ENCODE measurements at places on chromosomes 11 and 22.

DNA sequence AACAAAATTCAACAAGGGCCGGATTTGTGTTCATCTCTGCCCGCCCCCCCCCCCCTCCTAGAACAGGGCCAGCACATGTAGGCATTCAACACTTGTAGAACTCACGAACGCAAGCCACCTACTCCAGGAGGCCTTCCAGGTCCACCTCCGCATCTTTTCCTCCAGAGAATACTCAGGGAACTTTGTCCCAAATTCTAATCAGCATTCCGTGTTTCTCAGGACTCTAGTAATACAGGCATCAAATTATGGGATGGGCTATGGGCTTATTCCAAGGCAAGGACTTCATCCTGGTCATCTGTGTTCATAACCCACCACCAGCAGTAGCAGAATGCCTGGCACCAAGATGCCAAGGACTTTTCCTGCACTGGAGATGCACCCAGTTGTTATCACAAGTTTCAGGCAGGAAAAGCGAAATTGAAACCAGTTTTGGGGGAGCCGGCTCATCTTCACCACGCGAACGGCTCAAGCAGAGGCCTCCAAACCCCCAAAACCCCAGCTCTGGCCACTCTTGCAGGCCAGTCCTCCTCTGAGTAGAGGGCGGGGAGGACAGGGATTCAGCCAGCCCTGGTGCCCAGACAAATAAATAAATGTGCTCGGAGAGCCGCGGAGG, 462 bp downstream of the UBE2L6 start:
- no peak for DNase-seq

DNA sequence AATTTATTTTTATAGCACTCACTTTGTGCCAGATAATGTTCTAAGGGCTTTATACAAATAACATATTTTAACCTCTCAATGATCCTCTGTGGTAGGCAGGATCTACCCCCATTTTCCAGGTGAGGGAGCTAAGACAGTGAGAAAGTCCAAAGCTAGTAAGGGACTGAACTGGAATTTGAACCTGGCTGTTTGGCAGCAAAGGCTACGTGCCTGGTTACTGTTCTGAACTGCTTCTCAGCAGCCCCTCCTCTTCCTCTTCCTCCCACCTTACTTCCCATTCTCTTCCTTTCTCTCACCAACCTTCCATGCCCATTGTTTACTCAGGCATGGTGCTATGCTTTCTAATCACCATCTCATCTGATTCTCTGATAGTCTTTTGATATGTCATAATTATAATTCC, 82.0 kb downstream of the INSC start:
- DNase-seq: no peak

- DNase-seq: no peak
Measured at GRCh38 chr11:76665172-76665571, 5.4 kb downstream of the LRRC32 start.

GRCh38 chr11:64661146-64661545, 61.9 kb downstream of the NRXN2 start:
- DNase-seq: no peak
